ENCODE measurements at places on chromosomes 1 and 21.

- no peak for DNase-seq
Observed at GRCh38 chr1:193476748-193477147, 290.3 kb upstream of the B3GALT2 start.

DNA sequence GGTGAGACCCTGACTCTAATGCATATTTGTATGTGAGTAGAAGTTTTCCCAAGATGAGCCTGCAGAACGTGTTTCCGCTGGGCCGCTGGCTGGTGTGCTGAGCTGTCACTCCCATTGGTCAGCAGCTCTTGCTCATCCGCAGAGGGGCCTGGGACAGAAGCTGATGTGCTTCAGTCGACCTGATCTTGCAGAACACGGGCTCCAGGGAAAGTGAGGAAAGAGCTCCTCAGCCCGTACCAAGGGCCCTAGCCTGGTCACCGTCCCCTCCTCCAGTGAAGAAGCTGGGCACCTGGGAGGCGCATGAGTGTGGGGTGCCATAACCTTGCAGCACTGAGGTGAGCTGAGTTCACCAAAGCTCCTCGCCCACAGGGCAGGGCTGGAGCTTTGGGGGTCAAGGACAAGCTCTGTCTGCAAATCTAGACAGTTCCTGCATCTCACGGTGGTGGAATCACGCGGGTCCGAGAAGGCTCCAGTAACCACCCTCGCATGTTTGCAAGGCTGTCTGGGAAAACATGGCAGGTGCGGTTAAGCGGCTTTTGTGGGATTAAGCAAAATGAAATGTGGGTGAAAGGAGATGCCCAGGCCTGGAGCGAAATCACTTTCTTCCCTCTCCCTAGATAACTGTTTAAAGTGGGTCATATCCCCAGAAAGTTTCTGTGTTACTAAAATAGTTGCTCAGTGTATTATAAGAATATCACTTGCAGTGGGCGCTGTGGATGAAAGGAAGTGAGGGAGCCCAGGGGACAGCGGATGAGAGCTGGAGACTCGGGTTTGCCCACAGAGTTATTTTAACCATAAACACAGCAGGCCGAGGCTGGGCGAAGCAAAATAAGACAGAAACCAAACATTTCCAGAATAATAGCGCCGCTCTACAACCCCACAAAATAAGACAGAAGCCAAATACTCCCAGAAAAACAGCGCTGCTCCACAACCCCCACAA is 33.1 kb upstream of the LRRC3 start:
- DNase-seq, result no peak

DNA sequence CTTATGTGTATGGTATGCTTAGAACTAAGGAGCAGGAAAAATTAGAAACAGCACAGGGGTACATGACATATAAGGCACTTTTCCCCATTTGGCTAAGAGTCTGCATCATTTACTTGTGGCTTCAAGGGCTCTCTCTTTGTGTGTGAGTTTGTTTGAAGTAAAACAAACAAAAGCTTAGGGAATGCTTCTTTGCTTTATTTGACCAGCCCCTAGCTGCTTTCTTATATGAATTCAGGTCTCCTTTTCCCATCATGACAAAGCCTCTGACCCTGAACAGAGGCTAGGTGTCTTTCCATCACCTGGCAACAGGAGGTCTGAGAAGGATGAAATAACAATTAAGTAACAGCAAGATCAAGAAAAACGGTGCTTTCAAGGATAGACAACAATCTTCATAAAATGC is 643.8 kb upstream of the ADGRL2 start:
- DNase-seq, result no peak

DNA sequence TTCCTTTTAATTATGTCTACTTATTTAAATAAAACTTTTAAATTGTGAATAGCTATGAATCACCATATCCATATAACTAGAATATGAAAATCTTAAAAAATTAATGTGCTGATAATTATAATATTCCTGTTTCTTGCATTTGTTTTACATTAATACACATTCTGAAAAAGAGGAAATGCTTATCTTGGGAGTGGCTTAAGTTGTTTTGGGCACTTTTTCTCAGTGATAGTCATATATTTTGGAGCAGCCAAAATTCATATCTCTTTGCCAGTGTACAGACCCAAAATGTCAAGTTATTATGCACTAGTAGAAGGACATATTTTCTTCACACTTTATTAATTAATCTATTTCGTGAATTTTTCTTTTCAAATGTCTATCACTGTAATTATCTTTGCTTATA is 838.5 kb downstream of the USP25 start:
- DNase-seq, result no peak

- DNase-seq, result no peak
Observed at GRCh38 chr1:25447547-25447946, 16.9 kb downstream of the MACO1 start.

DNA sequence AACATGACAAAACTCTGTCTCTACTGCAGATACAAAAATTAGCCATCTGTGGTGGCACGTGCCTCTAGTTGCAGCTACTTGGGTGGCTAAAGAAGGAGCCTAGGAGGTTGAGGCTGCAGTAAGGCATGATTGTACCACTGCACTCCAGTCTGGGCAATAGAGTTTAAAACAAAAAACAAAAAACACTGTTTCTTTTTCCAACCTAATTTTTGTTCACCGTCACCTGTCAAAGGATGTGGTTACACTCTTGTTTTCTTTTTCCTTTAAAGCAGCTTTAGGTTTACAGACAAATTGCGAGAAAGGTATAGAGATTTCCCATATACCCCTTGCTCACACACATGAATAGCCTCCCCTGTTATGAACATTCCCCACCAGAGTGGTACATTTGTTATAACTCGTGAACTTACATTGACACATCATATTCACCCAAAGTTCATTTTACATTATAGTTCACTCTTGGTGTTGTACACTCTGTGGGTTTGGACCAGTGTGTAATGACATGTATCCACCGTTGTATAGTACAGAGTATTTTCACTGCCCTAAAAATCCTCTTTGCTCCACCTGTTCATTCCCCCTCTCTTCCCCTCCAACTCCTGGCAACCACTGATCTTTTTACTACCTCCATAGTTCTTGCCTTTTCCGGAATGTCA is 26.2 kb downstream of the SMG7 start:
- DNase-seq, result no peak

DNA sequence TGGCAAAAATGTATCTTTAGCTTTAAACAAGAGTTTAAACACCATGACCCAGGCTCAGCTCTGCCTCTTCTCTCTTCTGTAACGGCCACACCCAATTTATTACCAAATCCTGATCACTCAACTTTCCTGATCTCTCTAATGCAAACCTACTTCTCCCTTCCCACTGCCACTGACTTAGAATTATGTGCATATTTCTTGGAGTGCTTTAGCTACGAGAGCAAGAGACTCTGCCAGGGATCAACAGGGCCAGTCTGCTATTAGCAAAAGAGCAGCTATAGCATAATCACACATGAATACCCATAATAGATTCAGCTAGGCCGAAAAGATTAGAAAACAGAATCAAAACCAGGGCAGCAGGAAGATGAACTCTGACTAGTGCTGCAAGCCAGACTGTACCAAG is 215.5 kb downstream of the MRPL39 start:
- DNase-seq, result no peak

DNA sequence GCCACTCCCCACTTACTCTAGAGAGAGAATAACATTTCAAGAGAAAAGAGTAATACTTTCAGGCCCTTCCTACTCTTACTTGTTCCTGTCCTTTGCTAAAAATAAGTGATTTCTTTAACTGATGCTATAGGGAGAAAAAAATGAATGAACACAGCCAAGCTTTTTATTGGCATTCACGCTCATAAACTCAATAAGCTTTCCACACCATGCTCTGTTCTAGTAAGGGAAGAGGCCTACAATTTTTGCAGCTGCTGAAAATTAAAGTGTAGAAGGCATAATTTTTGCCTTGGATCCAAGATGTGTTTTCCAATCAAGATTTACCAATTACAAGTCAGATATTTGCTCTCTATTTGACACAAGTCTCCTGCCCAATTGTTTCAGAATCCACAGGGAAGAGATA is 188.1 kb upstream of the RGS18 start:
- DNase-seq, result no peak

GRCh38 chr1:245990315-245991022 is 516.6 kb downstream of the SMYD3 start:
- no peak for DNase-seq

DNA sequence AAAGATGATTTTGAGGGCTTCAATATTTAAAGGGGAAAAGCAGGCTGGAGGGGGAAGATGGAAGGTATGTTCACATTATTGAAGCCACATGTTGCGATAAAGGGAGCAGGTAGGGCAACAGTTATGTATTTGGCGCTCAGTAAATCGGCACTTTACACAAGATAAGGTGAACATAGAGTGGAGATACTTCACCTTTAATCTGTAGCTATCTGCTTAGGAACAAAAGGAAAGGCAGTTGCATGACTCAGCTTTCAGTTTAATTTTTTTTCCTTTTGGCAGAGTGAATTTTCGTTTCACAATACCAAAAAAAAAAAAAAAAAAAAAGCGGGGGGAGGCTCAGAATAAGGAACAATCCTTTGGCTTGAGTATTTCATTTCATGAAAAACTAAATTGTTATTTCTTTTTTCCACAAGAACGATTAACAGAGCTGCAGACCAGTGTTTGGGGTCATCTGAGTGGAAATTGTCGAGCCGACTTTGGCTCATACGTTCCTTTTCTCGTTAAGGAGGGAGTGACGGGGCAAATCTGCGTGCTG is 1.1 kb upstream of the COQ8A start:
- no peak for DNase-seq

DNA sequence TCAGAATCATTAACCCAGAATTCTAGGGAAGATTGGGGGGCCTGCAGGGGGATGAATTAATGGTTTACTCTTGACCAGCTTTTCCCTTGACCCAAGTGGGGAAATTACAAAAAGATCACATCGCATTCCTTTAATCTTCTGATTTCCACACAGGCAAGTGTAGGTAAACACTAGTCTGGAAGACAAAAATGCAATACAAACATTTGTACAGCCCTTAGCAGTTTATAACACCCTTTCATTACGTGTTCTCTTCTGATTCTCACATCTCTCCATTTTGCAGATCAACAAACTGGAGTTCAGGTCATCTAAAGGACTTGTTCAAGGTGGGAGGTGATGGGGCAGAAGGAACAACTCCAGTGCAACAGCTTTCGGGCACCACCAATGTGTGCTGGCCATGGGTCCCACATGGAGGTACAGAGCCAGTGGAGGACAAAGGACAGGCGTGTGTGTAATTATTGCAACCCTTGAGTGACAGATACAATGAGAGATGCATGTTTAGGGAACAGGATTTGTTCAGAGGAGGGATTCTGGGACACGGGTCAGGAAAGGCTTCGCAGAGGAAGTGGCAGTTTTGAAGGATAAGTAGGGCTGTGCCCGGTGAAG is 20.4 kb downstream of the ATF3 start:
- no peak for DNase-seq

GRCh38 chr1:179882253-179883039 is at the start of gene TOR1AIP1:
Gene TOR1AIP1, plus strand, starts transcription at chr1:179882285. Its CDS starts 218 bp downstream, at chr1:179882503.
- DNase-seq, result peak; percentile 95

GRCh38 chr1:165841582-165842017 is 14.2 kb downstream of the UCK2 start:
- no peak for DNase-seq

DNA sequence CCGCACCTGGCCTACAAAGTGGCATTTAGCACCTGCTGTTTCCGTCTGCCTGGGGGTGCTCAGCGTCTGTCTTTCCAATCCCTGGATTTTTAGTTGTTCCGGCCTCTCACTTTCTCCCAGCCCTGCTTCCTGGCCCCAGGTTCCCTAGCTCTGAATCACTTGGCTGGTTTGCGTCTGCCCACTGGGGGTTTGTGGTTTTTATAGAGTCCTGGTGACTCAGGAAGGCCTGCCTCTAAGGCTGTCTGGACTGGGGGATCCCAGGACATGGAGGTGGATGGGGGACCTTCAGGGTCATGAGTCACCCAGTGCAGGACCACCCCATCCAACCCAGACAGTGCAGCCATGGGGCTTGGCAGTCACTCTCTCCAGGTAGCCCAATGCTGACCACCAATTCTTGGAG is 53.5 kb downstream of the MRPL37 start:
- no peak for DNase-seq

DNA sequence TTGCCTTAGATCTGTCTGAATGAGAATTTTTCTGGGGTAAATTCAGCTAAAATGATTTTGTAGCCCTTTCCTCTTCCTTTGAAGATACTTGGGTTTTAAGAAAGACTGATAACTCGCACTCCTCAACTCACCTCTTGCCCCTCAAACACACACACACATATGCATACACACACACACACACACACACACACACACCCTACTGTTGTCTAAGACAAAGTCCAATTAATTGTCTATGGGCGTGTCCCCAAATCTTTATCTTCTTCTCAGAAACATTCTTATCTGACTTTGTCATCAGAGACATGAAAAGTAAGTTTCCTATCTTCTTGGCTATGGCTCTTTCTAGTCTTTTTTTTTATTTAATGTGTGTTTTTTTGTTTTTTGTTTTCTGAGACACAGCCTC is 36.1 kb upstream of the SMYD2 start:
- DNase-seq, result no peak

GRCh38 chr1:193417403-193417802 is 231.0 kb upstream of the B3GALT2 start:
- DNase-seq, result peak; percentile 25

- DNase-seq, result no peak
Observed at GRCh38 chr1:61202854-61203598, 120.7 kb downstream of the NFIA start.

DNA sequence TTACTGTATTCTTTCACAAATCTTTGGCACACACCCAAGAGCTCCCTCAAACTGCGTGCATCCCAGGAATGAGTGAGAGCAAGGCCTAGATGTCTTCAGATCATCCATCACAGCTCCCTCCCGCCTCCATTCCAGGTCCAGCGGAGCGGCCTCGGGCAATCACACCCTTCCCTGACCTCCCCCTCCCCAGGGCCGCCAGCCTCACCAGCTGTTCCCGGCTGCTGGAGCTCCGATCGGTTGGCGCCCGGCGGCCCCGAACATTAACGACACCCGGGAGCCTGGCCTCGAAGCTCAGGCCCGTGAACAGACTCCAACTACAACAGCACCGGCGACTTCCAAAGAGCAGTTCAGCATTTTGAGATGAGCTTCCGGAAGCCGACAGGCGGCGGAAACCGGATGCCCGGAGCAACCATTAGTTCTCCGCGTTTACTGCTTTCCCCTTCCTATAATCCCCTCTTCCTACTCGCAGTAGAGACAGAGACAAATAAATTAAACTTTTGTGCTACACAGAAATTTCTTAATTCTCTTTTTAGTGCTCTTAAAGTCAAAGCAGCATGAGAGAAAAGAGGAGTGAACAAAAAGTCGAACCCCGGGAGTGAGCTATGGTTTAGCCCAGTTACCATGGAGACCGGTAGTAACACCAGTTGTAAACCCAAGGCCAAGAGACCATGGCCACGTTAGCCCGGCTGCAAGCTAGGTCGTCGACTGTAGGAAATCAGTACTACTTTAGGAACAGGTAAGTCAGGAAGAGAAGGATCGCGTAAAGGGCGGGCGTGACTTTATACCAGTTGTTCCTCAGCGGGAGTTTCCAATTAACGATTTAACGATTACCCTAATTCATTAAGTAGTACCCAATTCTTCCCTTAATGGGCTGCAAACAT is at the start of the genes GPATCH2 and SPATA17:
Gene GPATCH2 (minus strand): TSS at position 380 of the 881 bp plus-strand sequence. CDS start 119 bp downstream, at position 261.
Gene SPATA17 (plus strand): TSS at position 634 of the 881 bp plus-strand sequence. CDS start 35 bp downstream, at position 669.
- DNase-seq, result peak; percentile 61

- DNase-seq, result no peak
Observed at GRCh38 chr1:22739648-22740385, 29.2 kb downstream of the EPHB2 start.

GRCh38 chr1:221939607-221940006 is 197.7 kb upstream of the DUSP10 start:
- DNase-seq, result no peak

GRCh38 chr1:85563139-85563538 is 17.4 kb upstream of the CCN1 start:
- DNase-seq, result no peak

All from stimulated activated CD4-positive, alpha-beta T cell treated with anti-CD3 and anti-CD28 coated beads, Interleukin-2, amount 100 ng/mL, for 4 hours (primary cell).